ENCODE measurements at places on chromosomes 13 and 19. TPM values are rescaled to one million over a fixed set of nuclear protein-coding genes. Genes with fewer than 3 reads are reported as not detected.
A peak's percentile ranks its signal among the peaks of the same experiment; 100 is the strongest.

Gene CALR3
- not detected for polyA plus RNA-seq

Gene CADM4
- polyA plus RNA-seq: 28.9 TPM

Gene IGFL3
- not detected for polyA plus RNA-seq

DNA sequence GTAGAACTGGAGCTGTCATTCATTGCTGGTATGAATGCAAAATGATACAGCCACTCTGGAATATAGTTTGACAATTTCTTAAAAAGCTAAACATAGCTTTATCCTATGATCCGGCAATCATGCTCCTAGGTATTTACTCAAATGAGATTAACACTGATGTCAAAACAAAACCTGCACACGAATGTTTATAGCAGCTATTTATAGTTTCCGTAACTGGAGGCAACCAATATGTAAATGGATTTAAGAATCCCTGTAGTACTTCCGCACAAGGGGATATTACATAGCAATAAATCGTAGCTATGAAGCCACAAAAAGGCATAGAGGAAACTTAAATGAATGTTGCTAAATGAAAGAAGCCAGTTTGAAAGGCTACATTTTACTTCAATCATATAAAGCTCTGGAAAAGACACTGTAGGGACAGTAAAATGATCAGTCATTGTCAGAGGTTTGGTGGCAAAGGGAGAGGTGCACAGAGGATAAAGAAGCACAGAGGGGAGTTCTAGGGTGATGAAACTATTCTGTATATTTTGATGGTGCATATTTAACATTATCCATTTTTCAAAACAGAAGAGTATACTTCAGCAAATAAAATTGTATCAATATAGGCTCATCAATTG is 1893.0 kb upstream of the PCDH20 start:
- no peak for DNase-seq

DNA sequence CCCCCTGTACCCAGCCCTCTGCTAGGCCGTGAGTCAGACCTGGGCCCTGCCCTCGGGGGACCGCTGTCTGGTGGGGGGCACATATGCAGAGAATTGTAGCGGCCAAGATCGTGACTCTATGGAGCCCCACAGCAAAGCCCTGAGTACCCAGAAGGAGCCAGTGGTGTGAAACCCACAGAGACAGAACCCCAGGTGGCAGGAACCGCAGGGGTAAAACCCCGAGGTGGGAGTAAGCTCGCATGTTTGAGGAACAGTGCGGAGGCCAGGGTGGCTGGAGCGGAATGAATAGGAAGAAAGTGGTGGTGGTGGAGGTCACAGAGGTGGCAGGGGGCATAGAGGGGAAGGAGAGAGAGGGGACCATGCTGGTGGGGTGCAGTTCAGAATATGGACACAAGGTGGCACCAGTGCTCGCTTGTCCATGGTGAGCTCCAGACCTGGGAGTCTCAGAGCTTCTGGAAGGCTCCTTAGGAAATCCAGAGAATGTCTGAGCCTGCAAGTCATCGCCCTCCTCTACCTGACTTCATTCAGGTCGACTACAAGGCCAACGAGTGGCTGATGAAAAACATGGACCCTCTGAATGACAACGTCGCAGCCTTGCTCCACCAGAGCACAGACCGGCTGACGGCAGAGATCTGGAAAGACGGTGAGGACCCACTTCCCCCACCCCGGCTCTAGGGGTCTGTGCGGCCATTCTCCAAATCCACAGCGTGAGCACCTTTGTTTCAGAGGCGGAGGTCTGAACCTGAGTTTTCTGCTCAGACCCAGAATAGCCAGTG is 48.9 kb downstream of the MYH14 start:
- DNase-seq: peak; percentile 65

DNA sequence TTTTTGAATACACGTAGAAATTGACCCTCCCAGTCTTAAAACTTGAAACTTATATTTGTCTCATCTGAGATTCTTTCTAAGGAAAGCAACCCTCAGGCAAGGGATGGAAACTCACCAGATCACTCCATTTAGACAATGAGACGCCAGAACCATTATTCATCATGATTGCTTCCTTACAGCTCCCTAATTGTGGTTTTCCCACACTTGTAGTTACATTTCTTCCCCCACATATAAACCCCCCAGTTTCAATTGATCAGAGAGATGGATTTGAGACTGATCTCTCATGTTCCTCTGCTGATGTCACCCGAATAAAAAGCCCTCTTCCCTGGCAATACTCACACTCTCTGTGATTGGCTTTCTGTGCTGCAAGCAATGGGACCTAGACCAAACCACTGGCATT is 197.9 kb upstream of the STARD13 start:
- DNase-seq: no peak
